Naive B cell (primary cell): ENCODE measurements at places on chromosomes 2 and 18. TPM values are rescaled to one million over a fixed set of nuclear protein-coding genes. Genes with fewer than 3 reads are reported as not detected.

- H3K27ac ChIP-seq = no peak overlapping the region
- peaks cover 14% of the 10 kb centered on the region for H3K36me3 ChIP-seq
- H3K4me1 ChIP-seq = peaks cover 32% of the 10 kb centered on the region
- no peak for DNase-seq
These were observed 3.6 kb downstream of the USP39 start for GRCh38 chr2:85619617-85620016.

DNA sequence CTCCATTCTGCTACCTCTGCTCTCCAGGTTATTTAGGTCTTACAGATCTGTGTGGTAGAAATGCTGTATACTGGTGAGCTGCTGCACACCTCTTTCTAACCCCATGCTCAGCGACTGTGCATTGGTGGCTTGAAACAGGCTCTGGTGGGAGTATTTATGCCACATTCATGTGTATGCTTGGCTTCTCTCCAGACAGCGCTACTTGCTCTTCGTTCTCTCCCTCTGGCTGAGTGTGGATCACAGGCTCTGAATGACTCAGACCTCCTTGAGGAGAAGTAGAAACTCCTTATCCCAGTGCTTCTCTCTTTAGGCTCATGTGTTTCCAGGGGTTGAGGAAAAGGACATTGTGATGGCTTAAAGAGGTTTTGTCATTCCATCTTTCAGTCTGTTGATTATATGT is 54.9 kb downstream of the FHOD3 start:
- H3K4me3 ChIP-seq = no peak overlapping the region
- DNase-seq = no peak
- no peaks in the 10 kb centered on the region for H3K36me3 ChIP-seq

The SLC23A3 gene
- 0.24 TPM for polyA plus RNA-seq

GRCh38 chr2:46305767-46306166 is 8.6 kb downstream of the EPAS1 start:
- H3K27ac ChIP-seq = no peak overlapping the region
- no peak overlapping the region for H3K4me3 ChIP-seq
- H3K27me3 ChIP-seq = peaks cover 39% of the 10 kb centered on the region

- H3K27me3 ChIP-seq = no peaks in the 10 kb centered on the region
- H3K36me3 ChIP-seq = no peaks in the 10 kb centered on the region
- H3K27ac ChIP-seq = no peak overlapping the region
- H3K4me3 ChIP-seq = no peak overlapping the region
- DNase-seq = no peak
These were observed 265.6 kb downstream of the TMX3 start for GRCh38 chr18:68449292-68449691.

- H3K4me3 ChIP-seq = peak overlapping the region; percentile 67
- peaks cover 17% of the 10 kb centered on the region for H3K36me3 ChIP-seq
- no peaks in the 10 kb centered on the region for H3K27me3 ChIP-seq
- peak; percentile 17 for DNase-seq
- H3K4me1 ChIP-seq = peaks cover 61% of the 10 kb centered on the region
These were observed 2.6 kb downstream of the TRAK2 start for GRCh38 chr2:201448701-201449100.

DNA sequence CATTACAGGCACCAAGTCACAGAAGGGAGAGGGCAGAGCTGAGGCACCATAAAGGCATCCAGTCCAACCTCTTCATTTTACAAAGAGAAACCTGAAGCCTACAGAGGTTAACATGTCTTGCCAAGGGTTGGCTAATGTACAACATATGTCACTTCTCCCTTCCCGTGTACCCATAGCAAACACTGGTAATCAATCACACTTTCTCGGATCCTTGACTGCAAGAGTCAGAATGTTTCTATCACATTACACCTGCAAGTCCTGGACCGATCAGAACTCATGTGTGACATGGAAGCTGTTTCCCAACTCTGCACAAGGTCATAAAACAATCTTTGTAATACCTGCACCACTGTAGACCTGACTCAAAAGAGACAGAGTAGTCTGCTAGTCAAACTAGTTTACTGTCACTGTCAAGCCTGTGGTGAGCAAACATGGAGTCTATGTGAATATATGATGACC is 6.0 kb downstream of the ANKRD44 start:
- H3K27me3 ChIP-seq = no peaks in the 10 kb centered on the region
- peak overlapping the region; percentile 97 for H3K27ac ChIP-seq
- DNase-seq = no peak
- peak overlapping the region; percentile 91 for H3K4me3 ChIP-seq
- peaks cover 20% of the 10 kb centered on the region for H3K36me3 ChIP-seq

DNA sequence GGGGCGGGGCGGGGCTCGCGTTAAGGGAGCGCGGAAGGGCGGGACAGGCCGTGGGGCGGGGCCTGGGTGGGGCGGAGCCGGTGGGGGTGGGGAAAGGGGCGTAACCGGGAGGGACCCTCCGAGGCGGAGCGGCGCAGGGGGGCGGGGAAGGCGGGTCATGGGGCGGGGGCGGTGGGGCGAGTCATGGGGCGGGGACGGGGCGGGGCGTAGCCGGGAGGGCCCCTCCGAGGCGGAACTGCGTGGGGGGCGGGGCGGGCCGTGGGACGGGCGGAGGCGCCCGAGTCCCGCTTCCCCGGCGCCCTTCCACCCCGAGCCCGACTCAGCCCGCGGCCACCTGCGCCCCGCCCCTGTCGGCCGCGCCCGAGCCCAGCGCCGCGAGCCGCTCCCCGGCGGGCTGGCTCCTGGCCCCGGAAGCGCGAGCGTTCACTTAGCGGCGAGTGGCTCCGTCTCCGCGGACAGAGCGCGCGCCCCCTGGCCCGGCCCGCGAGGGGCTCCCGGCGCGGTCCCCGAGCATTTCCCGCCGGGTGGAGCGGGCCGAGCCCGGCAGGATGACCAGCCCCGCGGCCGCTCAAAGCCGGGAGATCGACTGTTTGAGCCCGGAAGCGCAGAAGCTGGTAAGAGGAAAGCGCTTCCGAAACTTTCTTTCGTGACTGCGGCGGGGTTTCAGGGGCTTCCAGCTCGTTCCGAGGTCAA is 64.7 kb downstream of the LRRFIP1 start:
- no peaks in the 10 kb centered on the region for H3K36me3 ChIP-seq
- DNase-seq = peak; percentile 93
- peak overlapping the region; percentile 99 for H3K27ac ChIP-seq
- H3K4me3 ChIP-seq = peak overlapping the region; percentile 93
- no peaks in the 10 kb centered on the region for H3K27me3 ChIP-seq

DNA sequence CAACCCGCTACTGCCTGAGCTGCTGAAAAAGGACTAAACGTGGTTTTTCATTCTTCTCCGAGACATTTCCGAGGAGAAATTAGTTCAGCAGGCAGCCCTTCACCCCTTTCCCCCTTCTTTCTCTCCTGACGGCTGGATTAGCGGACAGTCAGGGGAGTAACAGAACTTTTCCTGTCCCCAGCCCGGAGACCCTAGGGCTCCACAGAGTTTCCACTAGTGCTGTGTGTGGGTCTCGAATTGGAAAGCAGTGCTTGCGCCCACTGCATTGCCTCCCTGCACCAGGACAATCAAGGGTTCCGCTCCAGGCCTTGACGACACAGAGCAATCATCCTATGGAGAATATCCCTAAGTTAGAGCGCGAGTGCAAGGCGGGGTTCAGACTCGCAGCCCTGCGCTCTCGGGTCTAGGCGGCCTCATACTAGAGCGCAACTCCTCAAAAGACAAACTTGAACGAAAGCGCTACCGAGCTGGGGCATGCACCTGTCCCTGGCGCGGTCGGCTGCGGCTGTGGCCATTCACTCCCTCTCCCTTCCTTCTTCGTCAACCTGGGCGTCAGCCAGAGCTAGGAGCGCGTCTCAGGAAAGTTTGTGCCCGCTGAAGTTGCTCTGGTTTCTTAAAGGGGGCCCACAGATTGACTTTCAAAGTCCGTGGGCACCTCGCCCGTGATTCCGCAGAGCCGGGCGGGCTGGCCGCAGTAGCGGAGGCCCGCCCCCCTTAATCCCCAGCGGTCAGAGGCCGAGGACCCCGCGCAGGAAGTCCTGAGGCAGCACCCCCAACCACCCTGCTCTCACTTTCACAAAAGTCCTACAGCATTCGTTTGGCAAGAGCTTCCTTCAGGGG is 801 bp downstream of the OSR1 start:
- peaks cover 5% of the 10 kb centered on the region for H3K36me3 ChIP-seq
- H3K4me3 ChIP-seq = peak overlapping the region; percentile 75
- H3K27me3 ChIP-seq = peaks cover 71% of the 10 kb centered on the region
- no peak for DNase-seq

GRCh38 chr2:47010176-47010575 is 94.6 kb upstream of the MCFD2 start:
- no peak overlapping the region for H3K27ac ChIP-seq
- no peak overlapping the region for H3K4me3 ChIP-seq
- H3K36me3 ChIP-seq = peaks cover 11% of the 10 kb centered on the region

The CCDC74A gene
- not detected for polyA plus RNA-seq

- peaks cover 7% of the 10 kb centered on the region for H3K36me3 ChIP-seq
- no peak overlapping the region for H3K27ac ChIP-seq
- H3K4me3 ChIP-seq = no peak overlapping the region
- H3K4me1 ChIP-seq = no peaks in the 10 kb centered on the region
- no peaks in the 10 kb centered on the region for H3K27me3 ChIP-seq
These were observed 34.5 kb downstream of the ZNF519 start for GRCh38 chr18:14097761-14098160.

The GCA gene
- 57.9 TPM for polyA plus RNA-seq

DNA sequence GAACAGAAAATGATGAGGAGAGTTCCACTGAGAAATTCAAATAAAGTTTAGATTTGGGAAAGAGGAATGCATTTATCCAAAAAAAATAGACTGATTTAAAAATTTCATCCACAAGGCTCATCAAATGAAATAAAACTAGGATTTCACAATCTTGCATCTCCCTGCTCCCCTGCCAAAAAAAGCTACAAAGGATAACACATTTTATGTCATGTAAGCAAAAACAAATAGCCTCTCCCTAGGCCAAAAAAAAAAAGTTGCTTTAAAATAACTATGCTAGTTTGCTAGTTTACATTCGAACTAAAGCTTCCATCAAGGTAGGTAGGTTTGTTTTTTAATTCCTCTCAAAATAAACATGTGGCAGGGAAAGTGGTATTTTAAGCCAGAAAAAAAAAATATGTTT is 465.5 kb upstream of the ID2 start:
- no peaks in the 10 kb centered on the region for H3K4me1 ChIP-seq
- H3K36me3 ChIP-seq = no peaks in the 10 kb centered on the region
- no peak overlapping the region for H3K27ac ChIP-seq
- no peak overlapping the region for H3K4me3 ChIP-seq
- H3K27me3 ChIP-seq = peaks cover 13% of the 10 kb centered on the region
- no peak for DNase-seq

GRCh38 chr2:203578759-203579643 is 43.9 kb upstream of the RAPH1 start:
- DNase-seq = no peak
- no peak overlapping the region for H3K4me3 ChIP-seq
- H3K36me3 ChIP-seq = no peaks in the 10 kb centered on the region
- H3K27me3 ChIP-seq = peaks cover 50% of the 10 kb centered on the region

The DSEL gene
- 0.11 TPM for polyA plus RNA-seq

- DNase-seq = no peak
- H3K27me3 ChIP-seq = no peaks in the 10 kb centered on the region
- H3K4me3 ChIP-seq = no peak overlapping the region
- no peaks in the 10 kb centered on the region for H3K36me3 ChIP-seq
These were observed 789.9 kb downstream of the CBLN2 start for GRCh38 chr18:71754246-71754645.

The TET3 gene
- 0.73 TPM for polyA plus RNA-seq

The IL37 gene
- not detected for polyA plus RNA-seq

The GALR1 gene
- polyA plus RNA-seq = not detected

DNA sequence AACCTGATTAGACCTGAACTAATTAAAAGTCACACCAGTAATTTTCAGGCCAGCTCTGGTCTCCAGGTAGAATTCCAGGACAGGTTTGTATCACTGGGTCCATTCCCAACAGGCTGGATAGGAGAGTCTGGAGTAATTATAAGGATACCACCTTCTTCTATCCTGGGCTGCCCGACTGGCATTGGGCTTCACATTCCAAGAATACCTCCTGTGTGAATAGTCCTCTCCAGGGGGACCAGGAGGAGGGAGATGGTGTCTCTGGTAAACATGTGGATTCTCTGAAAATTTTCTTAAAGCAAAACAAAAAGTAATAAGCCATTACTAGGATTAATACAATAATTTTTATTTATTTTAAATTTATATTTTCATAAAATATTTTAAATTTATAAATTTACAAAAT is 17.3 kb downstream of the DUSP11 start:
- H3K36me3 ChIP-seq = peaks cover 21% of the 10 kb centered on the region
- no peaks in the 10 kb centered on the region for H3K27me3 ChIP-seq
- peaks cover 3% of the 10 kb centered on the region for H3K4me1 ChIP-seq
- no peak for DNase-seq

The PRSS56 gene
- polyA plus RNA-seq = not detected

The CXCR4 gene
- polyA plus RNA-seq = 2,357 TPM

The UBR3 gene
- polyA plus RNA-seq = 7.3 TPM

- H3K4me3 ChIP-seq = no peak overlapping the region
- no peaks in the 10 kb centered on the region for H3K27me3 ChIP-seq
- H3K4me1 ChIP-seq = peaks cover 22% of the 10 kb centered on the region
- no peaks in the 10 kb centered on the region for H3K36me3 ChIP-seq
- DNase-seq = no peak
These were observed 5.8 kb upstream of the NDUFV2 start for GRCh38 chr18:9096685-9097084.

The PROKR1 gene
- polyA plus RNA-seq = not detected

- H3K36me3 ChIP-seq = no peaks in the 10 kb centered on the region
- no peak overlapping the region for H3K27ac ChIP-seq
- H3K4me3 ChIP-seq = no peak overlapping the region
These were observed 398.7 kb upstream of the SALL3 start for GRCh38 chr18:78580835-78581339.

GRCh38 chr2:65708086-65708485 is 275.7 kb upstream of the SPRED2 start:
- H3K4me3 ChIP-seq = no peak overlapping the region
- no peak for DNase-seq
- peaks cover 52% of the 10 kb centered on the region for H3K27me3 ChIP-seq
- H3K27ac ChIP-seq = no peak overlapping the region
- no peaks in the 10 kb centered on the region for H3K36me3 ChIP-seq
- H3K4me1 ChIP-seq = no peaks in the 10 kb centered on the region
